ENCODE measurements at places on chromosomes 4 and X. TPM values are rescaled to one million over a fixed set of nuclear protein-coding genes. Genes with fewer than 3 reads are reported as not detected.

Gene P2RY8
- total RNA-seq: not detected

Gene ATP10D
- total RNA-seq: 12.8 TPM

Gene KIAA1210
- not detected for total RNA-seq

Gene GAGE12F
- total RNA-seq: not detected

Gene CHRNA9
- not detected for total RNA-seq

All from bronchus fibroblast of lung (primary cell).